Stimulated activated CD8-positive, alpha-beta memory T cell treated with anti-CD3 and anti-CD28 coated beads, Interleukin-15, amount 100 ng/mL, for 4 hours (primary cell): ENCODE measurements at places on chromosomes 3 and 15.

- no peak for DNase-seq
Observed at GRCh38 chr3:16058521-16058920, 116.0 kb upstream of the GALNT15 start.

- no peak for DNase-seq
Observed at GRCh38 chr3:55804170-55805095, 317.3 kb upstream of the WNT5A start.

DNA sequence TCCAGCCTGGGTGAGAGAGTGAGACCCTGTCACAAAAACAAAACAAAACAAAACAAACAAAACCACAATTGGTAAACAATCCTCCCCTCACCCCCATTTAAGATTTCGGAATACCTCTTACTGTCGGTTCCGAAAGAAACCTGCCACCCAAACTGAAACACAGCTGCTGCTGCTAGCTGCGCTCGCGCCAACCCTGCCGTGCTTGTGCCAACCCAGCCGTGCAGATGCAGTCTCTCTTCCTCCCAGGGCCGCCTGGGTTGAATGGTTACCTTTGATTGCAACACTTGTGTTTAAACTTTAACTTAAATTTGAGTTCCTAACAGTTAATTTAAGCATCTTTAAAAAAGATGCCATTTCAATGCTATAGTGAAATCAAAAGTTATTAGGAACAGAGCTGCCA is 28.5 kb upstream of the SPTBN5 start:
- DNase-seq: no peak

DNA sequence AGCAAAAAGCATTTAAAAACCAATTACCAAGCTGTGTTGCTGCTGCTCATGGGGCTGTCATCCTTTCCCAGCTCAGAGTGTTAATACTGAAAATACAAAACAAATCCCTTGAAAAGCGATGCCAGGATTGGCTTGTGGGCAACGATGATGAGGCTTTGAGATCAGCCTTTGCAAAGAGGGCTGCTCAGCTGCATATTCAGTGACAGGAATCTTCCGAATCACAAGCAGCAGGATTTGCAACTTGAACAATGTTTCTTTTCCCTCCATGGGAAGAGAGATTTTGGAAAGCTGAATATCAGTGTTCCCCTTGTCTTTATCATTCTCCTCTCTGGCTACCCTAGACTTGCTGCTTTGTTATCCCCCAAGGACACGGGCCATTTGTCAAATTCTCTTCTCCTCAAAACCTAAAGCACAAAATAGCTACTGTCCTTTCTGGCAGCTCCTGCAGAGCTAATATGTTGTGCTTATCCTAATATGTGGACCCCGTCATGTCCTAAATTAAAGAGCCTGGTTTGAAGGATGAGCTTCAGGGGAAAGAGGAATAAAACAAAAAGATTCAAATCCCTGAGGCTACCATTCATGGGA is 375.8 kb downstream of the GAP43 start:
- DNase-seq: no peak

- no peak for DNase-seq
Observed at GRCh38 chr15:62972814-62973213, 69.7 kb upstream of the TPM1 start.

DNA sequence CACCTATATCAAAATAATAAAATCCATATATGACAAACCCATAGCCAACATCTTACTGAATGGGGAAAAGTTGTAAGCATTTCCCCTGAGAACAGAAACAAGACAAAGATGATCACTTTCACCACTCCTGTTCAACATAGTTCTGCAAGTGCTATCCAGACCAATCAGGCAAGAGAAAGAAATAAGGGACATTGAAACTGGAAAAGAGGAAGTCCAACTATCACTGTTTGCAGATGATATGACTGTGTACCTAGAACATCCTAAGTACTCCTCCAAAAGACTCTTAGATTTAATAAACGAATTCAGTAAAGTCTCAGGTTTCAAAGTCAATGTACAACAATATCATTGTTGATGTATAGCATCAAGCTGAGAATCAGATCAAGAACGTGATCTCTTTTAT is 35.6 kb upstream of the FGF7 start:
- DNase-seq: no peak

GRCh38 chr3:105162448-105162847 is 204.3 kb upstream of the ALCAM start:
- no peak for DNase-seq

DNA sequence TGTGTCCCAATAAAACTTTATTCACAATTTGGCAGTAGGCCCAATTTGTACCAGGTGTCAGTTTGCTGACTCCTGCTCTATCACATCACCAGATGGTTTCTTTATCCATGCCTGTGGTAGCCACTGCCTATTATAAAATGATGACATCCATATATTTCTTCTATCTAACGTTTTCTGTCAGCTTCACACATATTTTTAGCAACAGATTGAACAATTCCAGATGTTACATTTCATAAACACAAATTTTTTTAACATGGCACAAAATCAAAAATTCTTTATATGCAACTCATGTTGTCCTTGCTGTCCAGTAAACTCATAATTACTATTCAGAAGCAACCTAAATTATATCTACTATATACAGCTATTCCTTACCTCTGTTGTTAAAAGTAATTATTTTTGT is 1371.6 kb downstream of the NSUN3 start:
- DNase-seq: no peak

- no peak for DNase-seq
Observed at GRCh38 chr15:60961541-60962485, 267.3 kb downstream of the RORA start.

GRCh38 chr15:100114100-100114499 is 227.7 kb downstream of the ADAMTS17 start:
- no peak for DNase-seq
